Activated CD4-positive, alpha-beta T cell treated with anti-CD3 and anti-CD28 coated beads, Interleukin-2, amount 10 ng/mL, durations not matched to agents 24 days and 14 days (primary cell): ENCODE measurements at places on chromosomes 12 and 14.
A peak's percentile ranks its signal among the peaks of the same experiment; 100 is the strongest.

DNA sequence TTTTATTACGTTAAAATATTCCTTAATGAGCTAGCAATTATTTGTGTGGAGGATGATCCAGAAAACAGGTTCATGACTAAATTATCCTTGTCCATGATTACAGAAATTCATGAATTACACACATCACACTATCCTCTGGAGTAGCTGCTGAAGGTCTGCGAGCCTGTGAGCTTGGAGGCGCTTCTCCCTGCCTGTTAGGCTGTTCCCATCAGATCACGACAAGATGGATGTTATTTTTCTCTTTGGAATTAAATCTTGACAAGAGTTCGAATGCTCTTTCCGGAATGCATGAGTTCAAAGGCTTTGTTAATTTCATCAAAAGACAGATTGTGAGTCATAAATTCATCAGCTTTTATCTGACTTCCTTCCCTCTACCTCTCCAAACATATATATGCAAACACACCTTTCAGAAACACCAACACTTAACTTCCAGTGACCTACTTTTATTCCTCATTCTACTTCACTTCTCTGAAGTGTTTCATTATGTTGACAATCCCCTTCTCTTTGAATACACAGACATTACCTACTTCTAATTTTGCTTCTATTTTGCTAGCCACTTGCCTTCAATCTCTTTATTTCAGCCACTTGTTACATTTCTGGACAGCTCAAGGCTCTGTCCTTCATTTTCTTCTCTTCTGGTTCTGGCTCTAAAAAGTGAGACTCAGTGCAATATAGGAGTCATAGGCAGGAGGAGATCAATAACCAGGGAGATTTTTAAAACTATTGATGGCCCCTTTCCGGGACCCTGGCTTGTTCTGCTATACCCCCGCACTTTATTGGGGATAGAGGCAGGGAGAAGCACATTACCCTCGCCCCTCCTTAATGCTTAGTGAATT, 274.6 kb downstream of the BTG1 start:
- peak; percentile 58 for DNase-seq

DNA sequence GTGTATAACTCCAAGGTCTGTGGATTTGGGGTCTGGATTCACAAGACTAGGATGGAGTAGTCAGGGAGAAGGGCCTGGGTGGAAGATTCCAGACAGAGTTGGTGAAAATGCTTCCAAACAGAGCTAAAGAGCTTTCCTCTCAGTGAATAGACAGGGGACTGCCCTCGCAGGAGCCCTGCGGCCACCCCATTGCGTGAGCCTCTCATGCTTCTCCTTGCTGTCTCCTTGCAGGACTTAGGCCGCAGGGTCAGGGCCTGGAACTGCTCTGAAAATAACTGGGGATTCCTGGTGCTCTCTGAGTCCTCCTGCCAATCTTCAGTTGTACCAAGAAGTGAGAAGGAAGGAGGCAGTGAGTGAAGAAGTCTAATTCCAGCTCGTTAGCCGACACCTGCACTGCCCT, 49.0 kb upstream of the KCNA1 start:
- no peak for DNase-seq

- no peak for DNase-seq
These were observed 1.8 kb upstream of the KRT82 start for GRCh38 chr12:52407918-52408317.

- DNase-seq: no peak
These were observed 57.2 kb upstream of the BEGAIN start for GRCh38 chr14:100644383-100644782.

GRCh38 chr12:12813120-12814101, at the start of gene DDX47:
Gene DDX47 (plus strand): TSS chr12:12813346. CDS start chr12:12813368, 22 bp downstream.
- DNase-seq: peak; percentile 99

GRCh38 chr12:81639196-81639595, 120.0 kb downstream of the PPFIA2 start:
- DNase-seq: no peak

DNA sequence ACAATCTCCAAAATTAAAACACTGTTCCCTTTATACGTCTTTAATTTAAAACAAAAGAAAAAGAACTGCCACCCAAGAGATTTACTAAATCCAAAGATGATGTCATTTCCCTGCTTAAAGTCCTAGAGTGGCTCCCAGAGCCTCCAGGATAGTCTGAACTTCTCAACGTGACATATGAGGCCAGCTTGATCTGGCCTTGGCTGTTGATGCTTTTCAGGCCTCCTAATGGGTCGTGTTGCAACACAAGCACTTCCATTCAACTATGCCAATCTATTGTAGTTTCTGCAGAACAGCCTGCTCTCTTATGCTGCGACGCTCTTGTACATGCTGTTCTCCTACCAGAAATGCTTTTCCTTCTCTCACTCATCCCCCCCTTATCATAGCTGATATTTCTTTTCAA, 35.7 kb downstream of the LGR5 start:
- no peak for DNase-seq

DNA sequence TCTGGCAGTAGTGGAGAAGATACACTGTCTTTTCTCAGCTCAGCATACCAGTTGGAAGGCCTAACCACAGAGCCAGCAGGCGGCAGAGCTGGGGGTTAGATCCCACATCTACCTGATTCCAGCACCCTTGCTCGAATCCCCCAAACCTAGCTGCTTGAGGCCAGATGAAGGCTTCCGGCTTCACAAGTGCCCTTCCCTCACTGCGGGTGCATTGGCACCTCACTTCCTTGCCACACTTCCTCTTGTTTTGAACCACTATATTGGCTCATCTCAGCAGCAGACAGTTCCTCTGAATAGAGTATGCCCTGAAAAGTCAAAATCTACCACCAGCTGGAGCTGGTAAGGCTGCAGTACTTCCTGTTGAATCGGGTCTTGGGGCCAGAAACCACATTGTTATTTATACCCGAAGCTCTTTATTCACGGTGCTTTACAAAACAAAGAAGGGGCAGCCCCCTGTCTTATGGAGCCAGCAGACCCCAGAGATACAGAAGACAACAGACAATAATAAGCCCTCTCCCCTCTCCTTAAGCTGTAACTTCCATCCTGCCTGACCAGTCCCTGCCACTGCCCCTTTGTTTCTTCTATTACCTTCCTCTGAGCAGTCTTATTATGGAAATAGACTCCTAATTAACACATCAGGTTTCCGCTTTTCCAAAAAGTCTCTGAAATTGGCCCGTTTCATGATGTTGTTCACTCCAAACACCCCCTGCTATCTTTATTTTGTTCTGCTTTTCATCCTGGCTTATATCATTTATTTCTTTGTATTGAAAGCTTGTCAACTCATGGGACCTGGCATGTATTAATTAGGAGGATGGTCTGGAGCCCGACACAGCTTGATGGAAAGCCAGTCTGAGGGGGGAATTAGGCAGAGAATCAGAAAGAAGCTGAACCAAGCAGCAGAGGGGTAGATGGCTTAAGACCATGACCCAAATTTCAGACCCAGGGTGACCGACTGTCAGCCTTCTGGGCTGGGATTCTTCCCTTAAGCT, 233.5 kb downstream of the EFCAB11 start:
- peak; percentile 89 for DNase-seq

- no peak for DNase-seq
These were observed 33.0 kb downstream of the SRRM4 start for GRCh38 chr12:119014368-119014767.

GRCh38 chr12:109504068-109504467, 26.6 kb downstream of the UBE3B start:
- DNase-seq: no peak

DNA sequence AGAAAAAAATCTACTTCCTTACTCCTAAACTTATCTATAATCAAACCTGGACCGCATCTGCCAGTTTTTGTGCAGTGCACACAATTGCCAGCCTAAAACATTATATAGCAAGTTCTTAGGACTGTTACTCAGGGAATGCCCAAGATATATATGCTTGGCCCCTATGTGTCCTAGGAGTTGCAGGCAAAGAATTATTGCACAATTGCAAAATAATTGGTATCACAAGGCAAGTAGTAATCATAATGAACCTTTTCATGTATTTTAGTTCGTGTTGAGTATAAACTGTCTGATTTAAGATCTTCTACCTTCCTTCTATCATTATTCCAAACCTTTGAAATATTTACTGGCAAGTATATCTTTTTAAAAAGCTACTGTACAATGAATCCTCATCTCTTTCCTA, 45.5 kb downstream of the TMTC3 start:
- no peak for DNase-seq

DNA sequence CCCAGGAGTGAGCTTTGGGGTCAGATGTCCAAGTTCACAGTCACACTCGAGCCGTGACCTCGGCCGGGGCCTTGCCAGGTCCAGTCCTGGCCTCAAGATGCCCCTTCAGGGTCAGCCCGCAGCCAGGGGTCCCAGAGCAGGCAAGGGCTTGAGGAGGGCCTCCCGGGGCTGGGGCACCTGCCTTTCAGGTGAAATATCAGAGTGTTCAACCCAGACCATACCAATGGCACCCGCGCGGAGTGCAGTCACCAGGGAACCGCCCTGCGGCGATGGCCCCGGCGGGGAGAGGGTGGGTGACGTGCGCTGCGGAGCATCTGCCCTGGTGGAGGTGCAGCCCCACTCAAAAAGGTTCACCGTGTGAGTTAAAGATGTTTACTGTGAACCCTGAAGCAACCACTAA, 16.9 kb downstream of the LRCOL1 start:
- no peak for DNase-seq

DNA sequence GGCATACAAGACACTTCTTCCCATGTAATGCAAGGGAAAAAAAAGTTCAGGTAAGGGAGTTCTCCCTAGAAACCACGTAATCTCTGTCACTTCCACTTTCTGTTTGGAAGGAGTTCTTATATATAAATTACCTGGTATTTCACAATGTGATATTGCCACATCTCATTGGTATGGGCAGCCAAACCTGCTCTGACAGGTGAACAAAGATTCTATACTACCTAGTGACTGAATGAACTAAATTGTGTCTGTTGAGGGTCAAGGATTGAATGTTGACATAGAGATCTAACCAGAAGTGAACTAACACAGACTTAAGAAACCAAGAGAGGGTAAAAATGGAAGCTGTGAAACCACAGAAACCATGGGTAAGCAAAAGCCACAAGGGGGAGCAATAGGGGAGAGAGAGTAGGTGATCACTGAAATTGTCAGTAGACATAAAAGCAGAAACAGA, 161.3 kb downstream of the RPL10L start:
- peak; percentile 54 for DNase-seq

- no peak for DNase-seq
These were observed 20.2 kb upstream of the FUT8 start for GRCh38 chr14:65392296-65392695.

DNA sequence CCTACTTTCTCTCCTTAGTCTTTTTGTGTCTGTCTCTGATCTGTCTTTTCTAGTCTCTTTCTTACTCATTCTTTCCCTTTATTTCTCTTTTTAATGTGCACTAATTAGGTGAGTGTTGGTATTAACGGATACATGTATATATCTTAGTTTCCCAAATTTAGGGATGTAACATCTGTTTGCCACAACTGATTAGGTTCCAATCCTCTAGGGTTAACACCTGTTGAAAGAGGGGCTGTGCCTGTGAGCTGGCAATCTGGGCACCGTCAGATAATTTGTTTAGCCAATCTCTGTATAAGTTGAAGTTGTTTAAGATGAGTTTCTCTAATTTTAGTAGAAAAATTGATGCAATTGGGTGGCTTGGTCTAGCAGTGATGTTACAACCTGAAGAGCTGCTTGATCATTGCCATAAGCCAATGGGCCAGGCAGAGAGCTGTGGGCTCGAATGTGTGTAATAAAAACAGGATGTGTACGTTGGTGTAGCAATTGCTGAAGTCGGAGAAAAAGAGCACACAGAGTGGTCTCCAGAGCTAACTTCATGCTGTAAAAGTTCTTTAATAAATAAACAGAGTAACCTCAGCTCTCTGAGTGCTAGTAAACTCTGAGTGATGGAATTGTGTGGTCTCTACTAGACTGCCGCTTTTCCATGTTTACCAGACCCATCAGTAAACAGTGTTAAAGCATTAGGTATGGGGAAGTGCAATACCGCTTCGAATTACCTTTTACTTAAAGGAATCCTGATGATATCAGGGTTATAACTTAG, 18.3 kb upstream of the LYZ start:
- DNase-seq: peak; percentile 64

DNA sequence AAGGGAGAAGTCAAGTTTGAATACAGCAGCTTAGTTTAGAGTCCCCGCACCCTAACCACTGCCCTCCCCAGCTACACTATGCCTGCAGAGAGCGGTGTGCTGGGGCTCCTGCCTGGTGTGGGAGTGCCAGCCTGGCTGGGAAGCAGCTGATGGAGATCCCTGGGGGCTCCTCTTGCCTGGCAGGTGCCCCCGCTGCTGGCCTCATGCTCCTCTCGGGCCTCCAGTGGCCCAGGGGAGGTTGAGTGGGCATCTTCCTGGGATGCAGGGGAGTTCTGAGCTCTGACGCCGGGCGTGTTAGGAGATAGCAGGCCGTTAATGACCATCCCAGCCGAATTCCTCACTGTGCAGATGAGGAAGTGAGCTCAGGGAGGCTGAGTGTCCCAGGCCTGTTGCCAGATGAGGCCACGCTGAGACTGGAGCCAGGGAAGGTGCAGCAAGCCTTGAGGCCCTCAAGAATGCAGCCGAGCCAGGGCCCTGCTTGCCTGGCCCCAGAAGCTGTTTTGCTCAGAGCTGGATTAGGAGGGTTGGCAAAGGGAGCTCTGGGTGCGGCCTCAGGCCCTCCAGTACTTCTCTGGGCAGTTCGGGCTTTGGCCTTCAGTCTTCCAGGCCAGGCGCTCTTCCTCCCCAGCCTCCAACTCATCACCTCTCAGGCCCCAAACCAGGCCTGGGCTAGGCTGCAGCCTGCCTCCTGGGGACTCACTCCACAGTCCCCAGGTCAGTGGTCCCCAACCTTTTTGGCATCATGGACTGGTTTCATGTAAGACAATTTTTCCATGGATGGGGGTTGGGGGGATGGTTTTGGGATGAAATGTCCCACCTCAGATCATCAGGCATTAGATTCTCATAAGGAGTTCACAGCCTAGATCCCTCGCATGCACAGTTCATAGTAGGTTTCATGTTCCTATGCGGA, 6.6 kb upstream of the CYP46A1 start:
- no peak for DNase-seq
